ENCODE measurements at places on chromosomes 3 and 15.

DNA sequence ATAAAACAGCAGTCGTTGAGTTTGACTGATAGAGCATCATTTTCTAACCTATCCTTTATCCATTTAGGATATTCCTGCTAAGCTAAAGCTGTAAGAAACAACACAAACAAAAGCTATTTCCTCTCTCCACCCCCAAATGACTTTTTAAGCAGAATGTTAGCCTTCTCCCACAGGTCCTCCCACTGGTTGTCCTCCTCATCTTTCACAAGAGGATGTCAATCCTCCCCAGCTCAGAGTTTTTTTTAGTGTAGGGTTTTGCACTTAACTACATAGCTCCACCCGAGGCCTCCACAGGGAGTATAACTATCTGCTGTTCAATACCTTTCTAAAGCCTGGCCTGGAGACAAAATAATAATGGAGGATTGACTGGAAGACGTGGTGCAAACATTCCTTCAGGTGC lies 7.8 kb downstream of the SETMAR start:
- DNase-seq: no peak

GRCh38 chr3:173663696-173664111 lies 266.2 kb downstream of the NLGN1 start:
- no peak for DNase-seq

DNA sequence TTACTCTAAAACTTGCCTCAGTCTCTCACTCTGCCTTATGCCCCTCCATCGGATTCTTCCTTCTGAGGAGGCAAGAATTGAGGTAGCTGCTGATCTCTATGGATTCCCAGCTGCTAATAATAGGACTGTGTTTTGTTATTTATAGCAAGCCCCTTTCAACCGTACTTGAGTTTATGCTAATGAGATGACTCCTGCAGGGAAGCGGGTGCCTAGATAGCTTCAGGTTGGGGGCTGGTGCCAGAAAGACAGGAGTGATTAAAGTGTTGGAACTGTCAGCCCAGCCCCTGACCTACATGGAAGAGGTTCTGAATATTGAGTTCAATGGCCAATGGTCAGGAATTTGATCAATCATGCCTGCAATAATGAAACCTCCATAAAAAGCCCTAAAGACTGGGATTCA lies 21.8 kb upstream of the LIMD1 start:
- no peak for DNase-seq

GRCh38 chr3:164094546-164094945 lies 983.8 kb downstream of the SI start:
- no peak for DNase-seq

- DNase-seq: no peak
These were observed 245.1 kb downstream of the MAGI1 start for GRCh38 chr3:65793495-65794200.

DNA sequence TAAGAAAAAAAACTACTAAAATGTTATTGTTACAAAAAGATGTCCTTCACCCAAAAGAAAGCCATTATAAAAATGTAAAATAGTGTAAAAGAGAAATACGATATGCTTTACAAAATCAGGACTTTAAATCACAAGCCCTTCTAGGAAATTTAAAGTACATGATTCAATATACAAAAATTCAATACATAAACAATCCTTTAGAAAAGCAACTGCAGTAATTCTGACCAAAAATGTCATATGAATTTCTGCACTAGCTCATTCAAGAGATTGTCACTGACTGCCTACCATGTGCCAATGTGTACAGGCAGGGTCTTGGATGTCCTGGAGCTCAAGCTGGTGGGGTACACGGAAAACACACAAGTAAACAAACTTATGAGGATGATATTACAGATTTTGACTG lies 2.5 kb downstream of the MORC1 start:
- DNase-seq: no peak

DNA sequence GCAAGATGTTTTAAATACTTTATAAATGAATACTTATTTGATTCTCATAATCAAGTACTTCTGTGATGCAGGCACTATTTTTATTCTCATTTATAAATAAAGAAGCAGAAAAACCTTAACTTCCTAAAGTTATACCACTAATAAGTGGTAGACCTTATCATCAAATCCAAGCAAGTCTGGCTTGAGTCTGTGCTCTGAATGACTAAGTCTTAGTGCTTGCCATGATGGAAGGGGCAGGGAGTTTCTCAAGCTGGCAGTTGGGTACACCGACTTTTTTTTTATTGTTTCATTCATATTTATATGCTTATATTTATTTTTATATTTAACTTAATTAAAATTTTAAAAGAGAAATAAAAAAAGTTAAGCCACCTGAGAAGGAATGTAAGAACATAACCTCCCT lies 23.6 kb downstream of the SLMAP start:
- DNase-seq: no peak

- no peak for DNase-seq
These were observed 40.3 kb downstream of the BBX start for GRCh38 chr3:107562969-107563529.

DNA sequence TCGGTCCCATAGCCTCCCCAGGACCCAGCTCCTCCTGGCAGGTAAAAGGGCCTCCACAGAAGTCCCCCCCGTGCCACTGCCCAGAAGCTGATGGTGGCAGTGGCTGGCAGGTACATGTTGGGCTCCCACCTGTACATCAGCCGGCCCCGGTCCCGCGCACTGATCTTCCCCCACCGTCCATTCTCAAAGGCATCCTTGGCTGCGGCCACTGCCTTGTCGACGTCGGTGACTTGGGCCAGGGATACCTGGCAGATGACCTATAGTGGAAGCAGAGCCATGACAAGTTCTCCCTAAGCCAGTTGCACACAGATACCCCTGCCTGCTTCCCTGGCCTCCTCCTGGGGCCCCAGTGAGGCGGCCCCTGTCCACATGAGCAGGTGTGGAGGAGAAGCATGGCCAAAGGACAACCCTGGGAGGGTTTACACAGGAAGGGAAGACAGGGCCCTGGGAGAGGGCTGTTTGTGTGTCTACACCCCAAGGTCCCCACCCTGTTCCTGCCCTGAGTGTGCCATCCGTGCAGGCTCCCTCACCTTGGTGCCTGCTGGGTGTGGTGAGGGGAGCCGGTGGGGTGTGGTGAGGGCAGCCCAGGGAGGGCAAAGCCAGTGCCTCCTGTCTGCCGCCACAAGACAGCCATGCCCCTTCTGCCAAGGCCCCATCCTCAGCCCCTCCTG lies 44.8 kb downstream of the ALDH1L1 start:
- peak; percentile 56 for DNase-seq

DNA sequence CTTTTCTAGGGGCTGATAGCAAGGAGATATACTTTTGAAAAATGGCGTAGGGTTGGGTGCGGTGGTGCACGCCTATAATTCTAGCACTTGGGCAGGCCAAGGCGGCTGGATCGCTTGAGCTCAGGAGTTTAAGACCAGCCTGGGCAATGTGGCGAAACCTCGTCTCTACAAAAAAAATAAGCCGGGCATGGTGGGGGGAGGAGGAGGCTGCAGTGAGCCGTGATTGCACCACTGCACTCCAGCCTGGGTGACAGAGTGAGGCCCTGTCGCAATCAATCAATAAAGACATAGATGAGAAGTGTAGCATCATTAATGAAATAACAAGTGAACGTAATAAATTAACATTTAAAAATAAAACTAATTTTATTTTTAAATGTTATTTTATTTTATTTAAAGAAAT lies 134.6 kb downstream of the SLCO3A1 start:
- DNase-seq: no peak

- DNase-seq: no peak
These were observed 48.1 kb downstream of the RAP2B start for GRCh38 chr3:153210146-153210545.

DNA sequence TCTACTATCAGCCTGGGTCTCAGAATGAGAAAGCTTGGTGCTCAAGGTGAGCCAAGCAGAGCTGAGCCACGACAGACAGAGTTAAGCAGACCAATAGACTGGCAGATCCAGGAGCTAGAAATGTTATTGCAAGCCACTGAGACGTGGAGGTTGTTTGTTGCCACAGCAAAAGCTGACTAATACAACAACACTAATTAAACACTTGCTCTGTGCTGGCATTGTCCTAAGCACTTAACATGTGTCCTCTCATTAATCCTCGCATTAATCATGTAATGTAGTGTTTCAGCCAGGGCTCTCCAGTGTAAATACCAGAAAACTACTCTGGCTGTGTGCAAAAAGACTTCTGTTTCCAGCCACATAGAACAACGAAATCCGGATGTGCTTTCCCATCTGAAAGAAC lies 11.6 kb upstream of the SPSB4 start:
- DNase-seq: no peak

GRCh38 chr3:15896500-15896899 lies 98.7 kb upstream of the ANKRD28 start:
- no peak for DNase-seq

GRCh38 chr15:78322243-78322642 lies 17.9 kb upstream of the CRABP1 start:
- no peak for DNase-seq

DNA sequence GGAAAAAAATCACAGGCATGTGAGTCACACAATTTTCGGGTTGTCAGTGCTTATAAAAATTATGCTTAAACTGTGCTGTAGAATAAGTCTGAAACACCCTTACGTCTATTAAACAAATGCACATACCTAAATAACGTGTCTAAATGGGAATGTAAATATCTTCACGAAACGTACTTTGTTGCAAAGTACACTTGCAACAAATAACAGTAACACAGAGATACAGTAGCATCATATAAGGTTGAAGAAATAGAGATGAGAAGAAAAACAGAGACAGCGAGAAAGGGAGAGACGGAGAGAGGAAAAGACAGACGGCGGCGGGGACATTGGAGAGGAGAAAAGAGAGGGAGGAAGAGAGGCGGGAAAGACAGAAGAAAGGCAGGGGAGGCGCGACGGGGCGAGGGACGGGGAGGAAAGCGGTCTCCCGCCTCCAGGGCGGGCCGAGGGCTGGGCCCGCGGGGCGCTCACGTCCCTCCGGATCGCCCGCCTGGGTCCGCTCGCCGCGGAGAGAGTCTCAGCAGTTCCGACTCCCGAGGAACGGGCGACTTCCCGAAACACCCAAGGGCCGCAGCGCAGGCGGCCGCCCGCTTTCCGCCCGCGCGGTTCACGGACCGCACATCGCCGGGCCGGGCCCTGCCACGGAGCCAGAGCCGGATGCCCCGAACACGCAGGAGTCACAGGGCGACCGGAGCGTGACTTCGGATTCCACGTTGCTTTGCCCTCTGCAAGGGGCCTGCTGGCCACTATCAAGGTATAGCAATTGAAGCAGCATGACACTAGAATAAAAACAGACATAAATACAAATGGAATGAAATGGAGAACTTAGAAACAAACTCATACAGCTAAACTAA lies 153.4 kb downstream of the LMLN start:
- DNase-seq: no peak

DNA sequence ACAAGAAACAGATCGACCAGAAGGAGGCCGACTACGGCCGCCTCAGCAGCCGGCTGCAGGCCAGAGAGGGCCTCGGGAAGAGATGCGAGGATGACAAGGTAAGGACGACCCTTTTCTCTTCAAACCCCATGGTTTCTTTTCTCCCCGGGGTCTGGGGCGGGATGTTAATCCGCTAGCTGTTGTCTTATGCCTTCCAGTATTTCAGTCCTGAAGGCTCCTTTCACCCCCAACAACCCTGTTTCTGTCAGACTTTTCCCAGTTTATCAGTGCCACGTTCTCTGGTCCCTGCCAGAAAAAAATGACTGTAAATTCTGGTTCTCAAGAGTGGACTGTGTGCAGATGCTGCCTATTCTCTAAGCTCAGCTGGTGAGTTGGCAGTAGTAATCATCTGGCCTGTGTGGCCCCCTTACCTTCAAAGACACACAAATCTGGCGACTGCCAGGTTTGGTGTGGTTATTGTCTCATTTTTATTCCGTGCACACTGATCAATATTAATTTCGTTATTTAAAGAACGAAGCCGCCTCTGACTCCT lies 806 bp downstream of the GOLM2 start:
- no peak for DNase-seq

DNA sequence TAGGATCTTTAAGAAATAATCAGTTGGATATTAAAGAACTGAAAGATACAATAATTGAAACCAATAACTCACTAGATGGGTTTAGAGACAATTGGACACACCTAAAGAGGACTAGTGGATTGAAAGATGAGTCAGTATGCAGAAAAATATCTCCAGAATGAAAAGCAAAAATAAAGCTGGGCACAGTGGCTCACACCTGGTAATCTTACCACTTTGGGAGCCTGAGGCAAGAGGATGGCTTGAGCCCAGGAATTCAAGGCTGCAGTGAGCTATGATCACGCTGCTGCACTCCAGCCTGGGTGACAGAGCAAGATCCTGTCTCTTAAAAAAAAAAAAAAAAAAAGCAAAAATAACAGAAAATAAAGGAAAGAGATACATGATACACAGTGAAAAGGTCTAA lies 37.4 kb upstream of the CCDC174 start:
- DNase-seq: no peak

DNA sequence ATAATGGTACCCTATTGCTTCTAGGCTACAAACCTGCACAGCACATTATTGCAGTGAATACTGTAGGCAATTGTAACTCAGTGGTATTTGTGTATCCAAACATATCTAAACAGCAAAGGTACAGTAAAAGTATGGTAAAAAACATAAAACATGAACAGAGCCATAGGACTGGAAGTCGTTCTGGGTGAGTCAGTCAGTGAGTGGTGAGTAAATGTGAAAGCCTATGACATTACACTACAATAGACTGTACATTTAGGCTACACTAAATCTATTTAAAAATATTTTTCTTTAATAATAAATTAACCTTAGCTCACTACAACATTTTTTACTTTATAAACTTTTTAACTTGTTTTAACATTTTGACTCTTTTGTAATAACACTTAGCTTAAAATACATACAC lies 21.3 kb downstream of the RAB6B start:
- no peak for DNase-seq

DNA sequence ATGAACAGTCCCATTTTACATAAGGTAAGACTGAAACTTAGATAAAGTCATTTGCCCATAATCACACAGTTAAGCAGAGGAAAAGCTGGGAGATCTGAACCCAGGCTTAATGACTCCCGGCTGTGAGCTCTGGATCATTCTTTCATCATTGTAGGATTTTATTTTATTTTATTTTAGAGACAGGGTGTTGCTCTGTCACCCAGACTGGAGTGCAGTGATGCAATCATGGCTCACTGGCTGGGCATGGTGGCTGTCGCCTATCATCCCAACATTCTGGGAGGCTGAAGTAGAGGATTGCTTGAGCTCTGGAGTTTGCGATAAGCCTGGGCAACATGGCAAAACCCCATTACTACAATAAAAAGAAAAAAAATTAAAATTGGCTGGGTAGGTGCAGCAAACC lies 31.2 kb upstream of the RAF1 start:
- DNase-seq: no peak

- no peak for DNase-seq
These were observed at the start of gene PEX5L for GRCh38 chr3:180036671-180037455. TSS of gene PEX5L (minus strand) at chr3:180036937. CDS start at chr3:180036599, 338 bp downstream.

GRCh38 chr3:46213201-46213600 lies 5.1 kb upstream of the CCR1 start:
- DNase-seq: no peak

GRCh38 chr3:158272081-158272480 lies 162.2 kb downstream of the RSRC1 start:
- no peak for DNase-seq

- DNase-seq: peak; percentile 63
These were observed 155.7 kb downstream of the KLF13 start for GRCh38 chr15:31482122-31482922.

Data from suprapubic skin (tissue), 4 donors.